ENCODE measurements at places on chromosomes 13 and 19. TPM values are rescaled to one million over a fixed set of nuclear protein-coding genes. Genes with fewer than 3 reads are reported as not detected.
A peak's percentile ranks its signal among the peaks of the same experiment; 100 is the strongest.

- ATAC-seq, result no peak
Measured at GRCh38 chr13:47862841-47863240, 138.2 kb downstream of the SUCLA2 start.

- no peak for ATAC-seq
Measured at GRCh38 chr13:23718996-23719395, 148.8 kb downstream of the TNFRSF19 start.

DNA sequence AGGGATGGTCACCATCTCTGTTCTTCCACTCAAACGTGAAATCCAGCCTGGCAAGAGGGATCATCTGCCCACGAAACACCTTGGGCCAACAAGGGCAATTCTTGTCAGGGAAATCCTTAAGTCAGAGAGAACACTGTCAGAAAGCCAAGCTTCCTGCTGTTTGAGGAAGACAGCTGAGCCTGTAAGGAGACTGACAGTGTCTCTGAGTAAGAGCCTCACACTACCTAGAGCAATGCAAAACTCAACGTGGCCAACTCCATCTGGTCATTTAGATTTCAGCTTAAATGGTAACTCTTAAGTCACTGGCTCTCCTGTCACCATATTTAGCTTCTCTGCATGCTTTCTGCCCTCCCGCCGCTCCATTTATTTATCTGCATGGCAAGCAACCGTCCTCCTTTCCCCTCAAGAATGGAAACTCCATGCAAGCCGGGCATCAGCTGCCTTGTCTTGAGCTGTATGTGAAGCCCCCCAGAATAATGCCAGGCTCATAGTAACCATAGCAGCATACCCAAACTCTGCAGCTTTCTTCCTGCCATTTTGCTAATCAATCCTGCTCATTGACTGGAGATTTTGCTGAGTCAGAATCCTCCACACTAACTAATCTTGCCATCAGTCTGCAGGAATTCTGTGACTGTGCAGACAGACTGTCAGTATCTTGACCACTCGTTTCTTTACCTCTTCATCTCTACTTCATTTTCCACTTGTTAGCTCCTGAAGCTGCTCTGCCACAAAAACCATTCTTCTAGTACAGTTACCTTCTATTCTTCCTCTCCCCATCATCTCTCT, 159.8 kb downstream of the IRS2 start:
- ATAC-seq, result no peak

DNA sequence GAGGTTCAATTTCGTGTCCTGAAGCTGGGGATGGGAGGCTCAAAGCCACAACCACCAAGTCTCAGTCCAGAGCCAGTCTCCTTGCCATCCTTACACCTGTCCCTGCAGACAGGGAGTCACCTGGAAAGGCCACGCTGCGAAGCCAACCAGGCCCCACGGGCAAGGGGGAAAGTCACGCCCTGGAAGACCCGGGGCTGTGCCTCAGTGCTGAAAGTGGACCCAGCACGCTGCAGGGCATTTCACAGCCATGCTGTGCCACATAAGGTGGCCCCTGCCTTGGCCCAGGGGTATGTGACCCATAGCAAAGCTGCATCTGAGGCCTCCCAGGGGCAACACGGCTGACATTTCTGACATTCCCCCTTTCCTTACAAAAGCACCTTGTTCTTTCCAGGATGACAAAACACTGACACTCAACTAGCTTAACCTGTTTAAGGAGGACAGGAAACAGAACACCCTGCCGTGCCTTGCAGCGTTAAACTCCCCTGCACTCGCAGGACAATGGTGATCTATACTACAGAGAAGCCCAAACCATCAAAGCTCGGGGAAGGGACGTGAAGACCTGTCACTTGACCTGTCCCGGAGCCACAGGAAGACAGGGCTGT, 14.8 kb downstream of the CHERP start:
- no peak for ATAC-seq

DNA sequence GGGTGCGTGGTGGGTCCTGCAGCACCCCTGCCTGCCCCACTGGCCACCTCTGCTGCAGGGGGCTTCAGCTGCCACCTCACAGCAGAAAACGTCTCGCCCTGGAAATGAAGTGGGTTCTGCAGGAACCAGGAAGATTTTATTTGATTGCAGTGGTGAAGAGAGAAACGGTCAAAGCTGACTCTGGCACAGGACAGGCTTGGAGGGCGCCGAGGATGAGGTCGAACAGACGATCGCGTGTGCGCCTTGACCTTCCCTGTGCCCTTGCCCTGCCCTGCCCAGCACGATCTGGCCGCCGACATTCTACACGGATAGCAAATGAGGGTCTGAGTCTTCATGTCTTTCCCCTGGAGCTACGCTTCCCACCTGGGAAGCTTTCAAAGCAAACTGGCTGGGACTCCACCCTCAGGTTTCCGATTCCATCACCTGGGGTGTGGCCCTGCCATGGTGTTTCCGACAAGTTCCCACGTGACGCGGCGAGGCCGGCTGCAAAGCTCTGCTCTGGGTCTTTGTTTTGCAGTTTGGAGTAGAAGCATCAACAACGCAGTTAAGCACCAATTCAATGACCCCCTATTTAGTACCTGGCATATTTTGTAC, 50.3 kb upstream of the TUBGCP3 start:
- ATAC-seq, result no peak

DNA sequence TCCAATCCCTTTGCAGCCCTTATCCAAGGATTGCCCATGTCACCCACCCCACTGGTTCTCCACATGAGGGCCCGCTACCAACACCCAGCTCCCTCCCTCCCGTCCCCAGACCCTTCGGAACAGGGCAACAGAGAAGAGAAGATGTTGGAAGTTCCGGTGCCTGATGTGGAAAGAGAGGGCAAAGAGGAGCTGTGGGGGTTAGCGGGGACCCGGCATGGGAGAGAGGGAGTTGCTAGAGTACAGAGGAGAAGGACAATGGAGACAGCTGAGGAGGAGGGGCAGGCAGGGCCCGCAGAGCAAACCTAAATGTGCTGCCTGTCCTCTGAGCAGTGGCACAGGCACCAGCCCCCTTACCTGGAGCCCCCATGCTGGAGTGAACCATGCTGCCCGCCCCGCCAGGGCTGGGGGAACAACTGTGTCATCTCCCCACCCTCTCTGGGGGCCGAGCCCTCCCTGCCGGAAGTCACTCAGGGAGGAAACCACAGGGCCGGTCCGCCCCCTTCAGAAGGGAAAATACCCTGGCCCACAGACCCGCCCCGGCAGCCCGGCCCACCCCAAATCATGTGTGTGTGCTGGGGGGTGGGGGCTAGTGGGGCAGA, at the start of gene POU2F2:
Gene POU2F2, minus strand, starts transcription at position 417 of the 599 bp plus-strand sequence. Its CDS starts 35 bp downstream, at position 382.
- ATAC-seq, result peak; percentile 83

DNA sequence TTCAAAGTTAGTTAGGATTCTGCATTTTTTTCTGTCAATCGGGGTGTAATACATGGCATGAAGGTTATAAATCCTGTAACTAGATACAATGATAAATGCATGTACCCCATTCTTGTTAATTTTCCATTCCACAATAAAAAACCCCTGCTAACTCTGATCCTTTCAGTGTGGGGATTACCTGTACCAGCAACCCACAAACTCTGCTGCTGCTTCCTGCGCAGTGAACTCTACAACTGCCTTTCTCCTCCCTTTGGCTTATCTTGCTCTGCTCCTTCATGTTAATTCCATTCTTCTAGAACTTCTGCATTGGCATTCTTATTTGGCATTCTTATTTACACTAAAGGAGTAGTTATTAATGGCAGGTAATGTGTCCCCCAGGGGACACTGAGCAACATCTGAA, 273.1 kb downstream of the KLF12 start:
- ATAC-seq, result peak; percentile 45

DNA sequence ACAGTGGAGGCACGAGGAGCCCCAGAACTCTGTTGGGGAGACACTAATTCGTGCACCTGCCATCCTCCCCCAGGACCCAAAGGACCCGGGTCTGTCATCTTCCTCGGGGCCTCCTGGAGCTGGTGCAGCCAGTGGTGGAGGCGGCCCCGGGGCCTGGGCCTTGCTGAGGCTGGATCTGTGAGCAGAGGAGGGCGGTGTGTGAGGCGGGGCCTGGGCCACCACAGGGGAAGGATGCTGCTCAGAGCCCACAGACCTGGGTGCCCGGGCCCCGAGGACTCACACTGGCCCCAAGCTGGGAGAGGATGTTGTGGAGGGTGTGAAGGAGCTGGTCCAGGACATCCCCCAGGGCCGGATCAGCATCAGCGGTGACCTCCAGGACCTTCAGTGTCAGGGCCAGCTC, 8.3 kb downstream of the IFNL3 start:
- ATAC-seq, result peak; percentile 61

DNA sequence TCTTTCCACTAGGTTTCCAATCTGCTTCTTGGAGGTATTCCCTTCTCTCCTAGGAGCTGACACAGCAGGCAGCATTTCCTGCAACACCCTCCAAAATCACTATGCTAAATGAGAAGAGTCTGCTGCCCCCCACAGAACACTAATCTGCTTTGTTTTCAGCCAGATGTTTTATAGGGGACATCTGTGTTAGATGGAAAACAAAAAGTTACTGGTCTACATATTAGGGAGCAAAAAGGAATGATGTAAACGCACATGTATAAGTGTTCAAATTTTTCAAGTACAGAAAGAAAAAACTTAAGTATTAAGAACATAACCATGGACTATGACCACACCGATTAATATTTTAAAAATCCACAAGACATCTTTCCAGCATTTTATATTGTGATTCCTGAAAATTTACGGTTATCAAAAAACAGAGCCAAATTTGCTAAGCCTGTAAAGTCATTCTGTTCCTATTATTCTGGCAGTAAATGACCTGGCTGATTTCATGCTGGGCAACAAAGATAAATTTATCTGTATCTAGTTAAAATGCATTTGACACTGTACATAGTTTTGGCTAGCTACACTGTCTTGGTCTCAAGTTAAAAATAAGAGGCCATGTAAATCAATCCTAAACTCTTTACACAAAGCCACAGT, 63.3 kb downstream of the DCLK1 start:
- ATAC-seq, result no peak

DNA sequence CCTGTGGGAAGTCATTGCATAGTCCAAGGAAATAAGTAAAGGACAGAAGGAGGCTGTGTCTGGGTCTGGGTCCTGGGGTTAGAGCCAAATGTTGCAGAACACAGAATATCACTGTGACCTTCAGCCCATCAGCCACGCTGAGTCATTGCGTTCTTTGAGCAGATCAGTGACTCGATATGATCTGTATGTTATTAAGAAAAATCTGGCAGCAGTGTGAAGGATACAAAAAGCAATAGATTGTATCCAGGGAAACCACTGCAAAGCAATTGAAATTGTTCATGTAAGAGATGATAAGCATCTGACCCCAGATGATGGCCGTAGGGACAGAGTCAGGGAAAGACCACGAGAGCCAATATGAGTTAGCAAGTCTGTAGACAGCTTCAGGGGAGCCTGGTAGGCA, 1575.1 kb upstream of the SLC10A2 start:
- ATAC-seq, result no peak

- peak; percentile 71 for ATAC-seq
Measured at GRCh38 chr19:12838182-12838885, at the start of gene MAST1. MAST1 (plus strand) TSS chr19:12838515; CDS start chr19:12838573, 58 bp downstream.

The FFAR3 gene
- 2.3 TPM for total RNA-seq

The OR7A5 gene
- not detected for total RNA-seq

DNA sequence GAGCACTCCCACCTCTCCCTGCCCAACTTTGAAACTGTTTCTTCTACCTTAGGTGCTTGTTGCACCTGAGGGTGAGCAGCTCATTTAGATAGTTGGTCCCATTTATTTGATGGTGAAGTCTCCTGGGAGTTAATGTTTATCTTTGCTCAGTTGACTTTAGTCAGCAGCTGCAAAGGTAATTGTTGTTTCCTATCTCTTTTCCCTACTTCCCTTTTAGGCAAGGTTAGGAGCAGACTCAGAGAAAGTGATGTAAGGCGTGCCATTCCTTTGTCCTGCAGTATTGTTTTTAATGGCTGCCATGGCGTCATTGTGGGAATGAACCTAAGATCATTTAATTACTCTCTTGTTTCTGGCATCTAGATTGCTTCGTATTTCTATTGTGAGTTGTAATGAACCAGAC, 11.6 kb downstream of the AKAP11 start:
- ATAC-seq, result no peak

DNA sequence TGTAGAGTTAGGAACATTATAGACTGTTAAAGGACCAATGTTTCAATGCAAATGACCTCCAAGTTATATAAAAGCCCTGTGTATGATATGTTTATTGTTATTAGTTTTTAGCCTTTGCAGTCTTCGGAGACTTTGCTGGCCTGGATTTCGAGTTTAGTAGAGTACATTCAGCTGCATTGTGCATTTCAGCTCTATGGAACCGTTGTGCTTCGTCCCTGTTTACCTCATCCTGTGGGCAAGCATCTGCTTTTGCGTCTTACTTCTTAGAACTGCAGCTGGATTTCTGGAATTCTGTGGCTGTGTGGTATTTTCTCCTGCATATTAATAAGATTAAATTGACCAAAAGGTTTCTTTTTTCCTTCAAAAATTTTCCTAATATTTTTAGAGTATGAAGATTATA, 138.6 kb downstream of the KCNRG start:
- no peak for ATAC-seq

DNA sequence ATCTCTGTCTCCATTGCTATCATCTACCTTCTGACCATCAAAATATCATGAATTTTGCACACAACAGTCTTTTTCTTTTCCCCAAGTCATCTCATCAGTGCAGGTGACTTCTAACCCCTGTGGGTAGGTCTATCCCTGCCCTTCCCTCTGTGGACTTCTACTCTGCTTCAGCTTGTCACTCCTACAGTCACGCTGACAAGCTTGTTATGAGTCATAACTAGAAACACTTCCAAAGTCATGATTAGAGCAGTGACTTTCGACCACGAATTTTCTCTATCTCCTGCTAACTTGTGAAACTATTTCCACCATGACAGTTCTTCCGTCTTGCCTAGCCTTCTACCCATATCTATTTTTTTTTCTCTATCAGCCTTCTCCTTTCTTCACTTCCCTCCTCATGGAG, 343.7 kb upstream of the ARGLU1 start:
- peak; percentile 51 for ATAC-seq

GRCh38 chr19:7869910-7870511, 4.2 kb downstream of the PRR36 start:
- ATAC-seq, result no peak

The CPB2 gene
- total RNA-seq, result not detected

The CCNA1 gene
- total RNA-seq, result 0.34 TPM

DNA sequence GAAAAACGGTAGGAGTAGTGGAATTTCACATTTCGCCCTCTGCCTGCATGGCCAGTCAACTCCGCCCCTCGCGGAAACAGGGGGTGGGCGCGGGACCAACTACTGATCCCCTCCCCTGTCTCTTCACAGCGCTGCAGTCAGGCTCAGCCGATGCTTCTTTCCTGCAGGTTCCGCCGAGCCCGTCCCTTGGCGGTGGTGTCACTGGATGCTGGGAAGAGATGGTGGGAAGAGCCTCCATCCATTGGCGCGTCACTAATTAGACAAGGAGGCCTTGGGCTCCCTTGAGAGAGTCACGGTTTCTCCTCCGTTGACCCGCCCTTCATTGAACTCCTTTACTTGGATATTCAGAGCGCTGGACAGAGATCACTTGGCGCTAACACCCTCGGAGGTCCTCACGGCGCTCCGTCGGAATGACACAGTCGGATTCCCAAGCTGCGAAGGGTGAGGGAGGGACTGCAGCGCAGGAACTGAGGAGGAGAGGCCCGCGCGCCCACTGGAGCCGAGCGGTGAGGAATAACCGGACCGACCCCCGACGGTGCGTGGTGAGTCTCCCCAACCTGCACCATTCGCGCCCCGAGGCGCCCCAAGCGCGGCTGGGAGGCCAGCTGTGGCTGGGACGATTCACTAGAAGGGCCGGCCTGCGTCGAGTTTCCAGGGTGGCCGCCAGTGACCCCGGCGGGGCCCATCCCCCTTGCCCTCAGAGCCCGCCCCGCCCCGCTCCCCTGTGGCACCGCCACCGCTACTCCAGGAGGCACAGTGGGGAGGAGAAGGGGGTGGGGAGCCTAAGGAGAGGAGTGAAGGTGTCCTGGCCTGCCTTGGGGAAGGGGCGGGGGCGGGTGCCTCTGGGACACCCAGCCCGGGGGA, 11.2 kb upstream of the CEACAM21 start:
- ATAC-seq, result no peak

- ATAC-seq, result no peak
Measured at GRCh38 chr19:28290963-28291657, 921.8 kb downstream of the UQCRFS1 start.

The ATP4A gene
- total RNA-seq, result not detected
